GM12878 (cell line): ENCODE measurements at places on chromosomes 5 and 9. TPM values are rescaled to one million over a fixed set of nuclear protein-coding genes. Genes with fewer than 3 reads are reported as not detected.
A peak's percentile ranks its signal among the peaks of the same experiment; 100 is the strongest.

The GMCL2 gene
- polyA plus RNA-seq = 0.04 TPM in 1 of 2 replicates, not detected in the other

The IL9 gene
- not detected in 2 replicates for polyA plus RNA-seq

The GNA14 gene
- not detected in 2 replicates for polyA plus RNA-seq

The POC5 gene
- polyA plus RNA-seq = 21.4 and 21.9 TPM in 2 replicates

The SYNPO gene
- 2.0 and 2.1 TPM in 2 replicates for polyA plus RNA-seq

The PCDHGB5 gene
- 1.9 and 2.3 TPM in 2 replicates for polyA plus RNA-seq

The SELENOP gene
- polyA plus RNA-seq = 0.19 and 0.88 TPM in 2 replicates

The NIPSNAP3A gene
- polyA plus RNA-seq = 43.7 and 49.9 TPM in 2 replicates

The WNT8A gene
- polyA plus RNA-seq = not detected in 2 replicates

The LCN9 gene
- polyA plus RNA-seq = not detected in 2 replicates

- H3K36me3 ChIP-seq = peaks cover 27% of the 10 kb centered on the region
- H3K4me3 ChIP-seq = peak overlapping the region; percentile 81
- peaks cover 43% of the 10 kb centered on the region for H3K4me1 ChIP-seq
- no peak overlapping the region for H3K27ac ChIP-seq
- DNase-seq = no peak
- H3K27me3 ChIP-seq = no peaks in the 10 kb centered on the region
These were observed 846 bp downstream of the MGAT1 start for GRCh38 chr5:180801596-180802324.

DNA sequence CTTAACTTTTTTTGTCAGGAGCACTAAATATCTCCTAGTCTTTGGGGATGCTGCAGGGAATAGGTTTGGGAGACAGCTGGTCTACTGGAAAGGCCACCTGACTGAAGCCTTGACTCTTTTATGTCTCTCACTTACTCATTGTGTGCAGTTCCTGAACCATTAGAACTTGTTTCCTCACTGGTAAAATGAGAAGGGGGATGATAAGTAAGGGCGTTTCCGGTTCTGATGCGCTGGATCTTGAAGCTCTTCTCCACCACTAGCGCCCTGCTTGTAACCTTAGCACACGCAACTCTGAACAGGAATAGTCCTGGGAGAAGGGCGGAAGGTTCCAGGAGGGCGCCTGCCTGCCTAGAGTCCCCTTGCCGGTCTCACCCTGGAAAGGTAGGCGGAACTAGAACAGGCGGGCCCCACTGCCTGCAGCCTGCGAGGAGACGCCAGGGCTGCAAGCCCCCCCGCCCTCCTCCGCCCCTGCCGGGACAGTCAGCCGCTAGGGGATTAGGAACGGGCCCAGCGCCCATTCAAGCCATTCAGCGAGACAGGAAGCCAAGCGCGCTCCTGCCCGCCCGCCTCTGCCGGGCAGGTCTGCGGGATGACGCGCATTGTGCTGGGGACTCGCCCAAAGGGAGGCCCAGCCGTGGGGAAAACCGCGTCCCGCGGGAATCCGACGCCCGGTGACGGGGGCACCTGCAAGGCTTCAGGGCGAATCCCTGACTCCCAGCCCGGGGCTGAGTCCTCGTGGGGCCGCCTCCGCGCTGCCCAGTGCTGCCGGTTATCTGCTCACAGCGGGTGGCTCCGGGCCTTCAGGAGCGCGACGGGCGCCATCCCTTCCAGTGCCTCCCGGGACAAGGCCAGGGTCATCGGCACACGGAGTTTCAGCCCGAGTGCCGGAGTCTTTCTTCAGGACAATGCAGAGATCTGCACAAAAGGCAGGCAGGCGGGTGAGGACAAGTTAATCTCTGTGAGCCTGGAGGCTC lies 44.0 kb upstream of the XPA start:
- no peaks in the 10 kb centered on the region for H3K4me1 ChIP-seq
- no peak overlapping the region for H3K4me3 ChIP-seq
- H3K27me3 ChIP-seq = no peaks in the 10 kb centered on the region; the same call in 1 of the 2 replicates
- no peak for DNase-seq
- H3K36me3 ChIP-seq = no peaks in the 10 kb centered on the region

DNA sequence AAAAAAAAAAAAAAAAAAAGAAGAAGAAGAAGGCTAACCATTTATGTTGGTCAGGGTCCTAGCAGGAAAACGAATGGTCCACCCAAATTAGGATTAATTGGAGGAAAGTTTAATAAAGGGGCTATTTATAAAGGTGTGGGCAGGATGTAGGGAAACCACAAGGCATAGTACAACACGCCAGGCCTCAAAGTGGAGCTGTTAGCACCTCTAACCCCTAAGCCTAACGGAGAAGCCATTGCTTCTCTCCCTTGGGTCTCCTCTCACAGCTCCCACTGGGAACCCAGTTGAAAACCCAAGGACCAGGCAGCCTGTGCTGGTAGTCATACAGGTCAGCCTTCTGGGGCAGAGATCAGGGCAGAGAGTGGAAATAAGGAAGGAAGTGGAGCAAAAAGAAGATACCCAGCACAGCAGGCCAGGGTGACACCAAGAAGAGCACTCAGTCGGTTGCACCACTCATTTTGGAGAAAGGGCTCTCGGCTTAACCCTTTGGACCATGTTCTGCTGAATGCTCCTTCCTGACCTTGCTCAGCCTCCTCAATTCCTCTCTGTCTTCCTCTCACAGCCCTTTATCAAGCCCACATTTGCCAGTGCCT lies 8.8 kb upstream of the GLIPR2 start:
- no peaks in the 10 kb centered on the region; the same call in 1 of the 2 replicates for H3K4me1 ChIP-seq
- H3K4me3 ChIP-seq = no peak overlapping the region
- H3K36me3 ChIP-seq = no peaks in the 10 kb centered on the region
- DNase-seq = no peak

DNA sequence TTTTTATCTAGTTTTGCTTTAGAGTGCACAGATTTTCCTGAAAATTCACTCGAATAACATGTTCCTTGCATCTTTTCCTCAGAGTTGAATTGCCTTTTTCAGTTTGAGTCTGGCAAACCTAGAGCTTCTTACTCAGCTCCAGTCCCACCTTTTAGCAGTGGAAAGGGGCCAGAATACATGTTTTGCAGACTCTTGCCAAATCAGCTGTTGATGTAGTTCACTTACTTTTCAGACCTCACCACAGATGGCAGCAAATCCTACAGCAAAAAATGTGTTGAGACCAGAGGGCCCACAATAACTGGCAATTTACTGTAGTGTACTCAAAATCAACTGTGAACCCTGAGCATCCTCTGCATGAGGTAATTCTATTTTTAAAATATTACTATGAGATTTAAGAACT lies 545.2 kb upstream of the ACO1 start:
- no peak for DNase-seq
- H3K4me1 ChIP-seq = no peaks in the 10 kb centered on the region
- H3K4me3 ChIP-seq = no peak overlapping the region
- no peaks in the 10 kb centered on the region for H3K36me3 ChIP-seq

- no peaks in the 10 kb centered on the region for H3K4me1 ChIP-seq
- H3K27me3 ChIP-seq = no peaks in the 10 kb centered on the region
- H3K4me3 ChIP-seq = no peak overlapping the region
- H3K27ac ChIP-seq = no peak overlapping the region
These were observed 195.0 kb downstream of the PDE4D start for GRCh38 chr5:59698207-59699178.

- no peak overlapping the region for H3K27ac ChIP-seq
- no peak for DNase-seq
- no peaks in the 10 kb centered on the region for H3K4me1 ChIP-seq
- H3K4me3 ChIP-seq = no peak overlapping the region
- no peaks in the 10 kb centered on the region for H3K36me3 ChIP-seq
These were observed 261.0 kb upstream of the GRIN3A start for GRCh38 chr9:101999441-101999840.

- peaks cover 4% of the 10 kb centered on the region; the same call in 1 of the 2 replicates for H3K4me1 ChIP-seq
- H3K27ac ChIP-seq = no peak overlapping the region
- no peaks in the 10 kb centered on the region for H3K27me3 ChIP-seq
- H3K36me3 ChIP-seq = no peaks in the 10 kb centered on the region
These were observed 29.9 kb downstream of the DPYSL3 start for GRCh38 chr5:147479949-147480348.

DNA sequence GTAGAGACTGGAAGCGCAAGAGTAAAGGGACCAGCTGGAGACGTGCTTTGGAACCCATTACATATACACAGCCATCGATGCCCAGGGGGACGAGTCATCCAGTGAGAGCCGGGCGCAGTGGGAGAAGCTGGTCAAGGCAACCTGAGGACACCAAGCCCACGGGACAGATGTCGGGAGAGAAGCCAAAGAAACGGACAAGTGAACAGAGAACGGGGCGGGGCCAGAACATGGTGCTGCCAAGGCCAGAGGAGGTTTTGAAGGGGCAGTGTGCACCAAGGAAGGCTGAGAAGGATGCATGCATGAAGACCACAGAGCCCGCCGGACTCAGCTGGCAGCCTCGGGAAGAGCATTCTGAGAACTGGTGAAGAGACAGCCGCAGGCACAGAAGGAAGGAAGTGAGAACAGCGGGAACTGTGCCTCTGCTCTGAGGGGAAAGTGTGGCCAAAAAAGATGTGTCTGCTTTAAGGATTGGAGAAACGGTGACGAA lies 20.3 kb downstream of the CAMSAP1 start:
- no peaks in the 10 kb centered on the region for H3K27me3 ChIP-seq
- H3K27ac ChIP-seq = peak overlapping the region; percentile 74
- peaks cover 20% of the 10 kb centered on the region for H3K4me1 ChIP-seq
- peak overlapping the region; percentile 47; the same call in 1 of the 2 replicates for H3K4me3 ChIP-seq

DNA sequence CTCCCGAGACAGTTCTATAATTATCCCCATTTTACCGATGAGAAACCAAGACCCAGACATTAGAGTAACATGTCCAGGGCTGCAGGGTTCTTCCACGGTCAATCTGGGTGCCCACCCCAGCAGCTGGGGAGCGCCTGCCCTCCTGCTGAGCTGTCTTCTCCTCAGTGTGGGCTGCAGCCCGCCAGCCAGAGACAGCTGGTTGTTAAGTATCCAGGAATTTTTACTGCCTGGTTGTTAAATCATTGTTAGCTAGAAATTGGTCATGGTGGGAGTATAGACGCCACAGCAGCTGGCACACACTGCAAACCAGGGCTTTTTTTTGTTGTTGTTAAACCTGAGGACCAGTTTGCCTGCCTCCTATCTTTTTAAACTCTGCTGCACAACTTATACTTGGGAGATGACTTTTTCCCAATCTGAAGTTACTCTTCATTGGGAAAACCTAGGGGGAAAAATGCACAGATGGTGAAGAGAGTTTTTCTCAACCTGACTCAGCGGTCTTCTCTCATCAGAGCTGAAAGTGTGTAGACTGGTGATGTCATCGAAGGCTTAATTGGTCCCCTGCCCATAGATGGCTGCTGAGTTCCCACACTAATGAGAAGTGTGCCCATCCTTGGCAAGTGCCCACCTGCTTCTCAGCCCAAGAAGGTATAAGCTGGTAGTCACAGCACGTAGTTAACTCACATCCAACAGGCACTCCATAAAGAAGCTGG lies 208.6 kb downstream of the DRD1 start:
- H3K4me1 ChIP-seq = no peaks in the 10 kb centered on the region
- DNase-seq = no peak
- no peaks in the 10 kb centered on the region for H3K36me3 ChIP-seq
- H3K27me3 ChIP-seq = no peaks in the 10 kb centered on the region
- H3K4me3 ChIP-seq = no peak overlapping the region
- H3K27ac ChIP-seq = no peak overlapping the region

- no peak overlapping the region for H3K27ac ChIP-seq
- no peak overlapping the region for H3K4me3 ChIP-seq
- DNase-seq = no peak
- H3K36me3 ChIP-seq = no peaks in the 10 kb centered on the region
- no peaks in the 10 kb centered on the region for H3K4me1 ChIP-seq
These were observed 153.3 kb upstream of the SPRY4 start for GRCh38 chr5:142478113-142478512.

- H3K27ac ChIP-seq = no peak overlapping the region
- H3K4me3 ChIP-seq = no peak overlapping the region
- no peak for DNase-seq
- H3K36me3 ChIP-seq = no peaks in the 10 kb centered on the region
These were observed 175.2 kb downstream of the FANCC start for GRCh38 chr9:95142315-95142714.

DNA sequence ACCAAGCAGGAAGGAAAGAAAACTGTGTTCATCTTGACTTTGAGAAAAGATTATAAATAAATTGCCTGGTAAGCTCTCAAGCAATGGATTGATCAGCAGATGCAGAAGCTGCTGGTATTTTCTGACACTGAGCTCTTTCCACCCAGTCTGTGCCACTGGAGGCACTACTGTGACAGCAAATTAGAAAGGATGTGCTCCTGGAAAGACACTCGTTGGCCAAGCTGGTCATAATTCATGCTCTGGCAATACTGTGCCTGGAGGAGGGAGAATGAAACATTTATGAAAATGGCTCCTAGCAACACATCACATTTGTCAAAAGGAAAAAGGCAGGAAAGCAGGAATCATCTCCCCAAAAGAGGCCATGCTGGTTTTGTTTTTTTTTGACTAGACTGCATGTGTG lies 84.2 kb downstream of the CAVIN4 start:
- H3K4me1 ChIP-seq = no peaks in the 10 kb centered on the region
- H3K36me3 ChIP-seq = no peaks in the 10 kb centered on the region
- H3K27ac ChIP-seq = no peak overlapping the region
- no peaks in the 10 kb centered on the region for H3K27me3 ChIP-seq

GRCh38 chr9:134127616-134128015 lies 8.3 kb upstream of the WDR5 start:
- H3K27ac ChIP-seq = no peak overlapping the region
- no peaks in the 10 kb centered on the region for H3K4me1 ChIP-seq
- no peak overlapping the region for H3K4me3 ChIP-seq
- no peak for DNase-seq

DNA sequence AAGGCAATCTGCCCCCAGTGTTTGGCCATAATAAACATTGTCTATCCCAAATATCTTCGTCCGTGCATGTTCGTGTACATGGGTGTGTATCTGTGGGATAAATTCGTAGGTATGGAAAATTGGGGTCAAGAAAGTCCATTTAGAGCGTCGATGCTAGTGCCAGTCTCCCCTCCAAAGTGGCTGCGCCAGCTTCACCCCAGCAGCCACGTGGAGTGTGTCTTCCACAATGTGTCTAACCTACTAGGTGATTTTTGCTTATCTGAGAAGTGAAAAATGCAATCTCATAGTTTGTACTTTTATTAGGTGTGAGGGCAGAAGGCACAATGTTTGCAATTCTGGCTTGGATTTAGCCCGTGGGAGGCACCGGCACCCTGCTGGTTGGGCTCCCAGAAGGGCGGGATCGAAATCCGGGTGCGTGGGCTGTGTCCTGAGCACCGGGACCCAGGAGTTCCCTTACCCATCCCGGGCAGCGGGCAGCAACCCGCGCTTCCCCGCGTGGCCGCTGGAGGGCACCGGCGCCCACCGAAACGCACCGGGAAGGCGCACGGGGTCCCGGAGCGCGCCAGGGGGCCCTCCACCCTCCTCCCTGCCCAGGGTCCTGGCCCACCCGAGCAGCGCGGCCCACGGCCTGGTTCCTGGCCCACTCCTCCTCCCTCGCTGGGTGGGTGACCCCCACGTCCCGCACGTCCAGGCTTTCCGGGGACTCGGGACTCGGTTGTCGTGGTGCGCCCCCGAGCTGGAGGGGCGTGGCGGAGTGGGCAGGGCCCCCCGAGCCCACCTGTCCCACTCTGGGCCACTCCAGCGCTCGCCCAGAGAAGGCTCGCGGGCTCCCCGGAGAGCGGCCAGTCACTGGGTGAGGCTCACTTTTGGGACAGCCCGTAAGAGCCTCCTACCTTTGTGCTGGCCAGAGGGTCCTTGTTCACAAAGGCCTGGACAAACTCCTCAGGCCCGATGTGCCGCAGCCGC lies 55.4 kb upstream of the RNF130 start:
- H3K4me3 ChIP-seq = no peak overlapping the region
- DNase-seq = no peak
- no peaks in the 10 kb centered on the region; the same call in 1 of the 2 replicates for H3K27me3 ChIP-seq

GRCh38 chr9:124660341-124660801 lies 110.7 kb downstream of the NR6A1 start:
- H3K4me1 ChIP-seq = 0 out of 2 replicates have a peak, but pooled peaks cover 3% of the 10 kb centered on the region
- DNase-seq = peak; percentile 60
- no peaks in the 10 kb centered on the region for H3K27me3 ChIP-seq
- H3K36me3 ChIP-seq = no peaks in the 10 kb centered on the region
- peak overlapping the region; percentile 75 for H3K4me3 ChIP-seq
- H3K27ac ChIP-seq = peak overlapping the region; percentile 96

GRCh38 chr5:4987431-4987830 lies 152.7 kb upstream of the ADAMTS16 start:
- no peak overlapping the region for H3K4me3 ChIP-seq
- H3K4me1 ChIP-seq = no peaks in the 10 kb centered on the region
- H3K36me3 ChIP-seq = no peaks in the 10 kb centered on the region
